ENCODE measurements at places on chromosomes 6 and 20.

- no peak for DNase-seq
Observed at GRCh38 chr6:147156218-147156617, 48.0 kb upstream of the STXBP5 start.

DNA sequence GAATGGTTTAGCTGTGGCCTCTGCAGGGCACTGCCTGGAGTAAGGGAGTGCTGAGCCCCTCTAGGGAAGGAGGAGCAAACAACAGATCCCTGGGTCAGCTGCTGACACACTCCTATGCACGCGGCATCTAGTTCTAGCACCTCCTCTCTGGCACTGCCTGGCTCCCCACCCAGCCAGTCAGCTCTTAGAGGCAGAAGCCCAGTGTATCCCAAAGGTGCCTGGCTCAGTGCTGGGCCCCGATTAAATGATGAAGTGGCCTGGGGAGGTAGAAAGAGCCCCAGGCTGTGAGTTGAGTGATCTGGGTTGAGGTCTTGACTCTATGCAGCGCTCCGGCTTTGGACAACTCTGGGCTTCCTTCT, 7.6 kb upstream of the VEGFA start:
- no peak for DNase-seq

GRCh38 chr20:14921513-14921912, 584.1 kb upstream of the FLRT3 start:
- DNase-seq, result no peak

- no peak for DNase-seq
Observed at GRCh38 chr6:143225929-143226328, 165.2 kb downstream of the AIG1 start.

- DNase-seq, result no peak
Observed at GRCh38 chr6:3325210-3325609, 66.5 kb downstream of the PSMG4 start.

DNA sequence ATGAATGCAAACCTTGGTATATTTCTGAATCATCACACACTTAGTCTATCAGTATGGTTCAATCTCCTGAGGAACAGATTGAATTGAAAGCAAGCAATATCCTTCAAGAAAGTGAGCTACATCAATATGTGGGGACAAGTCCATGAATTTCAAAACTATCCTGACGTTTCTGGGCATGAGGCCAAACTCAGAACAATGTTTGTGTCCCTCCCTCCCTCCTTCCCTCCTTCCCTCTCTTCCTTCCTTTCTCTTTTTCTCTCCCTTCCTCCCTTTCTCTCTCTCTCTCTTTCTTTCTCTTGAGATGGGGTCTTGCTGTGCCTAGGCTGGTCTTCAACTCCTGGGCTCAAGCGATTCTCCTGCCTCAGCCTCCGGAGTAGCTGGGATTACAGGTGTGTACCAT, 27.9 kb upstream of the SYNCRIP start:
- no peak for DNase-seq

DNA sequence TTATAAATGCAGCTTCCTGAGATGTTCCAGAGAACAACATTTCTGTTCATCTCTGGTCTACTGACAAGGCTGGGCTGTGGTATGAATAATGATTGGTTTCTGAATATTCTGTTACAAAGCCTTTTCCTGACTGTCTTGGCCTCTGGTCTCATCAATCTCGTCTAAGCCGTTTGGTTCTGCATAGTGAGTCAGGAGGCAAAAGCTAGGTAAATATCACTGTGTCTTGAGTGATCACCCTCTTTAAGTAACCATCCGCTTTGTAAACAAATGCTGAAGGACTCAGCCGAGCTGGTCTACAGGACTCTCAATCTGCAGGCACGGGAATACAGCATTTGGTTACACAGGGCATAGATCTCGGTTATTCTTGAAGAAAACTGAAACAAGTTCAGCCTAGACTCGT, 511.9 kb downstream of the KIF16B start:
- DNase-seq, result no peak

GRCh38 chr6:26530203-26530602, 8.0 kb upstream of the HMGN4 start:
- DNase-seq, result no peak

DNA sequence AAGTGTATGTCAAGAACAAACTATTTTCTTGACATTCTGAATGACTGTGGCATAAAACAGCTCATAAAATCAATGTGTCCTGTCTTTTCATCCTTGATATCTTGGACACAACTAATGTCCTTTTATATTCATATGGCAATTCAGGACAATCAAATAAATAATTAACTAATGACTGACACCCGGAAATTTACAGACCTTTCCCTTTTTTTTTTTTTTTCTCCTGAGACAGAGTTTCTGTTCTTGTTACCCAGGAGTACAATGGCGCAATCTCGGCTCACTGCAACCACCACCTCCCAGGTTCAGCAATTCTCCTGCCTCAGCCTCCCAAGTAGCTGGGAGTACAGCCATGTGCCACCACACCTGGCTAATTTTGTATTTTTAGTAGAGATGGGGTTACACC, 107.1 kb upstream of the LGSN start:
- no peak for DNase-seq

DNA sequence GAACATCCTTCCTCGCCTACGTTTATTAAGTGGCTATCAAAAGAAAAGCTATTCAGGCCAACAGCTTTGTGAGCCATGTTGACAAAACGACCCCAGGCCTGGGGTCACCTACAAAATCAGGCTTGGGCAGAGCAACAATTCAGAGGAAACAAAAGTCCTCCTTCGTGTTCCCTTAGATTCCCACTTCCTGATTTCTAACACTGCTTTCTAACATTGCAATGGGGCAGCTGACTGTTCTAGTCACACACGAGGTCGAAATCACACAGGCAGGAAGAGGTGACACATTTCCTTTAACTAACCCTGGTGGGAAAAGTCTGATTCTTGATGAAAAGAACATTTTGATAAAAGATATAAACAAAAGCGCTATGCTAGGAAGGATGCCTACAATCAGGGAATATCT, 31.9 kb downstream of the WDR27 start:
- DNase-seq, result no peak

- DNase-seq, result peak; percentile 7
Observed at GRCh38 chr6:38604700-38605099, 35.0 kb downstream of the BTBD9 start.

DNA sequence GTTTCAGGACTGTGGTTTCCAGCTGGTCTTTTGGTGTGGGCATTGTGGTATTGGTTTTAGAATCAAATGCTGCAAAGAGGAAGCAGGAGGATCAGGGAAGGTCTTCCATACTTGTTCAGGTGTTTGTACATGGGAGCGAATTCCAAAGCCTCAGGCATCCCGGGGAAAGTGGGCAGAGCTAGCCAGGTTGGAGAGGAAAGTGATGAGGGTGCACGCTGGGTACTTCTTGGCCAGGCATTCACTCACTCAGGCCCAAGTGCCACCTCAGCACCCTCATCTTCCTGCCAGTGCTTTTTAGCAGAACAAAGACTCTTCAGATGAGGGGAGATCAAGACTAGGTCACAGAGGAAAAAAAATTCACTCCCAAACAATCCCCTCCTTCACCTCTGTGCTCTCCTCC, 241.1 kb upstream of the TBX18 start:
- DNase-seq, result no peak

- DNase-seq, result no peak
Observed at GRCh38 chr6:118746145-118746824, 94.9 kb upstream of the CEP85L start.

DNA sequence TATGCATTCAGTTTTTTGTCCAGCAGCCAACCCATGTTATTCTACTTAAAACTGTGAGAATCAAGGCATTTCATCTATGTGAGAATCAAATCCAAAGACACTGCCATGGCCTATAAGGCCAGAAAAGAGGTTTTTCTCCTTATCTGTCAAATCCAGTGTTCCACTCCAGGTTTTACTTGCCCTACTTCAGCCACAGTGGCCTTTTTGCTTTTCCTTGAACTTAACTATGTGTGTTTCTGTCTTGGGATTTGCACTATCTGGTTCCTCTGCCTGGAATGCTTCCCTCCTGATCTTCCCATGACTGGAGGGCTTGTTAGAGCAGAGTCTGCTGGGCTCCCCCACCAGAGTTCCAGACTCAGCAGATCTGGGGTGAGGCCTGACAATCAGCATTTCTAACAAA, 113.1 kb upstream of the DOK5 start:
- DNase-seq, result no peak

GRCh38 chr6:147185216-147185615, 19.0 kb upstream of the STXBP5 start:
- no peak for DNase-seq

GRCh38 chr20:43699941-43700565, 26.7 kb downstream of the GTSF1L start:
- DNase-seq, result no peak

GRCh38 chr6:143362192-143362558, 88.3 kb downstream of the ADAT2 start:
- DNase-seq, result no peak

All from kidney epithelial cell (primary cell).